ENCODE measurements at places on chromosomes 7 and 10. TPM values are rescaled to one million over a fixed set of nuclear protein-coding genes. Genes with fewer than 3 reads are reported as not detected.

The PKD1L1 gene
- under 0.01 TPM for total RNA-seq

The NPC1L1 gene
- under 0.01 TPM for total RNA-seq

The OR6V1 gene
- not detected for total RNA-seq

The PLCE1 gene
- 0.33 TPM for total RNA-seq

The DNAJC12 gene
- 1.8 TPM for total RNA-seq

The DKK1 gene
- total RNA-seq: 54.4 TPM

The LRRC4 gene
- total RNA-seq: 0.33 TPM

The AKR1C8 gene
- not detected for total RNA-seq

The CRPPA gene
- total RNA-seq: 1.5 TPM

The ITPRID1 gene
- total RNA-seq: not detected

The XRCC2 gene
- under 0.01 TPM for total RNA-seq

The MUC3A gene
- not detected for total RNA-seq

The NCF1 gene
- under 0.01 TPM for total RNA-seq

The ABCB1 gene
- 0.77 TPM for total RNA-seq

The GPR15LG gene
- not detected for total RNA-seq

The AZGP1 gene
- total RNA-seq: not detected

The POMZP3 gene
- 1.5 TPM for total RNA-seq

The CHAT gene
- total RNA-seq: not detected

The MSMB gene
- total RNA-seq: not detected

The CYP51A1 gene
- 784 TPM for total RNA-seq

The OR6B1 gene
- not detected for total RNA-seq

The PLEKHS1 gene
- not detected for total RNA-seq

The OIT3 gene
- under 0.01 TPM for total RNA-seq

The GRID2IP gene
- not detected for total RNA-seq

The ZNF804B gene
- not detected for total RNA-seq

The PPP1R17 gene
- total RNA-seq: not detected

The FGF8 gene
- not detected for total RNA-seq

The NODAL gene
- not detected for total RNA-seq

The DEPP1 gene
- 97.3 TPM for total RNA-seq

The TMEM213 gene
- not detected for total RNA-seq

The MKX gene
- total RNA-seq: 15.0 TPM

The C7orf33 gene
- not detected for total RNA-seq

The ZNF398 gene
- 7.3 TPM for total RNA-seq

The HEPACAM2 gene
- under 0.01 TPM for total RNA-seq

The ECHDC3 gene
- 16.2 TPM for total RNA-seq

The CCDC3 gene
- 0.26 TPM for total RNA-seq

The OR2A1 gene
- under 0.01 TPM for total RNA-seq

The TSPAN15 gene
- 1.8 TPM for total RNA-seq

The MRLN gene
- not detected for total RNA-seq

All from fibroblast of lung (primary cell).